ENCODE measurements at places on chromosomes 12 and 14.

GRCh38 chr12:127172861-127173260 is 1094.1 kb upstream of the TMEM132C start:
- no peak for DNase-seq

DNA sequence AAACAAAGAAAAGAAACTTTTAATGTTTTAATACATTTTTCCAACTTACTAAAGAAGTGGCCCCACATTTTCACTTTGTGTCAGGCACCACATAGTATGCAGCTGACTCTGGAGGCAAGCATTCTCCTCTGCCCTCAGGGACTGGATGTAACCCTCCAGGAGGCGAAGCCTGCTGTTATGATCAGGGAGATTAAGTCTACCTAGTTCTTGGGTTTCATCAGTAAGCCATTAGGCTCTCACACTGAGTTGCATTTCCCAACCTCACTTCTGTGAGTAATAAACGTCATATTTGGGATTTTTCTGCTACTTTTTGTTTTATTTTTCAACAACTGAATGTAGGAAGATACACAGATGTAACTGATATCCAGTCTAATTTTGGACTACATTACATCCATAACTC is 101.2 kb upstream of the LRFN5 start:
- no peak for DNase-seq

GRCh38 chr14:68373847-68374444 is 418.9 kb downstream of the ZFP36L1 start:
- no peak for DNase-seq

DNA sequence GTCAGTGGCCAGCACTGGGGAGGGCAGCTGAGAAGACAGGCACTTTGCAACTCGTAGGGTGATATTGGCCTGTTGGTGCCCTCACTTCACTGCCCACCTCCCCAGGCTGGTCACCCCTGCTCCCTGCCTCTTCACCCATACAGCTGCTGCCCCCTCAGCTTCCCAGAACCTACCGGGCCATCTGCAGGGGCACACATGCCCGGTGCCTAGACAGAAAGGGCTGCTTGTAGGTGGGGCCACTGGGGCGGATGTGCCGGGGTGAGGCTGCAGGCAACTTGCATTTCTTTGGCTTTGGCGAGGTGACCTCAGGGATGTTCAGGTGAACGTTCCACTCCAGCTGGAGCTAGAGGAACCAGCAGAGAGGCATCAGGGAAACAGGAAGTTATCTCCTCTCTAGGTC is 17.2 kb downstream of the FAM186B start:
- DNase-seq, result no peak

DNA sequence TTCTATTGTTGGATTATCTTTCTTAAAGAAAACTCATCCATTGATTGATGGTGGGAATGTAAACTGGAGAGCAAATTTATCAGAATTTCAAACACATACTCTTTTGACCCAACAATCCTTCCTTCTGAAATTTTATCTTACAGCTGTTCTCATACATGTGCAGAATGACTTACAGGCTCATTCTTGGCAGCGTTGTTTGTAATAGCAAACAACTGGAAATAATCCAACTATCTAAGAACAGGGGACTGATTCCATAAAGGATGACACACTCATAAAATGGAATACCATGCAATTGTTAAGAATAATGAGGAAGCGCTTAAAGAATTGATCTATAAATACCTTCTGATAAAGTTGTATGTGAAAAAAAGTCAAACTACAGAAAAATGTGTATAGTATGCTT is 24.0 kb downstream of the RHOJ start:
- DNase-seq, result no peak

Measured in RCC 7860 (cell line).